ENCODE measurements at places on chromosomes 3 and 15.

DNA sequence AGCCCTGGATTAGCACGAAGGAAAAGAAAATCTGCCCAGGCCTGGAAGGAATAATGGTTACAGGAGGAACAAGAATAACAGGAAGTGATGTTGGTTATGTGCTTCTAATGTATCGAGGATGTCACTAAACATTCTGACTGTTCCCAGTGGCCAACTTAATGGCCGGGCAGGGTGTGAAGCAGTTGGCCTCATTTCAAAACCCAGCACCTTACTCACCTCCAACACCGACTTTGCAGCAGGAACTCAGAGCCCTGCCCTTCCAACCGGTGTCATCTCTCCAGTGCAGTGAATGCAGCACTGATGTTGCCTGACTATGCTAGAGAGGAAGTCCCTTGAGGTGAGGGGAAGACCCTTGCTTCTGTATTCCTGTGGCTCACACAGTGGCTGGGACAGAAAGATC lies 162.4 kb upstream of the LRTM1 start:
- DNase-seq: no peak

DNA sequence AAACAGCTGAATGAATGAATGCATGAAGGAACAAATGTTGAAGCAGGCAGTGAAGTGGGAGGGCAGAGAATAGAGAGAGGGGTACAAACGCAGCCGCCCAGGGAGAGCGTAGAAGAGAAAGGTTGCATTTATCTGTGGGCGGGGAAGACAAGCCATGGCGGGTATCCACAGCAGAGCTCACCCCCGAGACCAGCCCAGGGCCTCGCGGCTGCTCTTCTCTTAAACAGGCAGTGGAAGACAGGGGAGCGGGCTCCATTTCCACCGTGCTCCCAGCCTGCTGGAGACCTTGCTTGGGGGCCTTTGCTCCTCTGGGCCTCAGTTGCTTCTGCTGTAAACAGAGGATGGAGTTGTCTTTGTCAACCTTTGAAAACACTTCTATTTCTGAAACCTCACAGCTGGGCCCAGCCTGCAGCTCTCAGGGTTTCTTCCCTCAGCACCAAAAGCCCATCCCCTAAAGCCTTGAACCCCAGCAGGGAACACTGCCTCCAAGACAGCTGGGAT lies 259.5 kb downstream of the UACA start:
- no peak for DNase-seq

DNA sequence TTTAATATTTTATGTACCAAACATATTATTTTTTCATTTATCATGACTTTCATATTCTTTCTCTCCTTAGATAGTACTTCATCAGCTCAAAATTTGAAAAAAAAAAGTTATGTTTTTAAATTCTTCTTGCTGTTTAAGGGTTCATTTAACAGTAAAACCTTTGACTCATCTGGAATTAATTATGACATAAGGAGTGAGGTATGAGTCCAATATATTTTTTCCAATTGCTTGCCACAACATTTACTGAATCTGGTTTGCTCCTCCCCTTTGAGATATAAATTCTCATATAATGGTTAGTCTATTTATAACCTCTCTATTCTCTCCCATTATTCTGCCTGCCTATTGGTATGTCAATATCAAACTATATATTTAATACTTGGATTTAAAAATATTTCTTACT lies 387.8 kb downstream of the TUSC7 start:
- DNase-seq: peak; percentile 82

- peak; percentile 26 for DNase-seq
Measured at GRCh38 chr3:71371282-71371681, 212.2 kb downstream of the FOXP1 start.

DNA sequence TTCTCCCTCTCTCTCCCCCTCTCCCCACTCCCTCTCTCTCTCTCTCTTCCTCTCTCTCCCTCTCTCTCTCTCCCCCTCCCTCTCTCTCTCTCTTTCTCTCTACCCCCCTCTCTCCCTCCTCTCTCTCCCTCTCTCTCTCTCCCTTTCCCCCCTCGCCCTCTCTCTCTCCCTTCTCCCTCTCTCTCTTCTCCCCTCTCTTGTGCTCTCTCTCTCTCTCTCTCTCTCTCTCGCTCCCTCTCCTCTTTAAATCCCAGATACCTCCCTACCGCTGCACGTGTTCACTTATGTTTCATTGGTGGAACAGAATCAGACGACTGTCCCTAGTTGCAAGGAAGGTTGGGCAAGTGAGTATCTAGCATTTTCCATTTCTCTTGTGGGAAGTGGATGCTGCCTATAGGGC lies 166.5 kb downstream of the EBLN2 start:
- DNase-seq: no peak

GRCh38 chr15:40899536-40900207 lies 5.4 kb downstream of the VPS18 start:
- no peak for DNase-seq

GRCh38 chr3:66625505-66626216 lies 124.8 kb upstream of the LRIG1 start:
- DNase-seq: peak; percentile 4

DNA sequence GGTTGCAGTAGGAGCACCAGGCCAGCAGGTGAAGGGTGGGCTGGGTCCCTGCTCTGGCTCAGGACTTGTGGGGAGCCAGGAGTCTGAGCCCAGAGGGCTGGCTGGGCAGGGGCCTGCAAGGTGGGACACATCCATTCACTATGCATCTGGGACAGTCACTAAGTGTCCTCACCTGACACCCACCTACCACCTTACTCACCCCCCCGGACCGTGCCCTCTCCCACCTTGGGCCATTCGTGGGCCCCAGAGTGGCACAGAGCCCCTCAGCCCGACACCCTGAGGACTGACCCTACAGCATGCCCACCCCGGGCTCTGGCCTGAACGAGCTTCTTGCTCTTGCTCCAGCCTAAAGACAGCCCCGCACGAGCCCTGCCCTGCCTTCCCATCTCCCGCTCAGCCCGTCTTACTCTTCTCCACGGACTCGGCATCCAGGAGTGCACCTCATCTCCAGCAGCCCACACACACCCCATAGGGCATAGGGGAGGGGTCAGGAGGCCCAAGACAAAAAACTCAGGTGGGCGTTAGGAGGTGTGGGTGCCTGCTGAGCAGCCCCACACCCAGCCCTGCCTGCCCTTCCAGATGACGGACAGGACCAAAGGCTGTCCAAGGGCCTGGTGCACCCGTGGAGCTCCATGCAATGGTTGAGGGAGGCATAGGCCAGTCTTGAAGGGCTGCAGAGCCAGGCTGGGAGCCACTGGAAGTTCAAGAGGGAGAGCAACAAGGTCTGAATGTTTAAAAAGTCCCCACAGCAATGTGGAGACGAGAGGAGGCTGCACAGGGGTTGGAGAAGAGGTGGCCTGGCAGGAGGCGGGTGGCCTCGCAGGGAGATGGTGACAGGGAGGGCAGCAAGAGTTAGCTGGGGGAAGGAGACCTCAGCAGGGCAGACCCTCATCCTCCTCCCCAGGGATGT lies 27.0 kb downstream of the PTH1R start:
- no peak for DNase-seq

DNA sequence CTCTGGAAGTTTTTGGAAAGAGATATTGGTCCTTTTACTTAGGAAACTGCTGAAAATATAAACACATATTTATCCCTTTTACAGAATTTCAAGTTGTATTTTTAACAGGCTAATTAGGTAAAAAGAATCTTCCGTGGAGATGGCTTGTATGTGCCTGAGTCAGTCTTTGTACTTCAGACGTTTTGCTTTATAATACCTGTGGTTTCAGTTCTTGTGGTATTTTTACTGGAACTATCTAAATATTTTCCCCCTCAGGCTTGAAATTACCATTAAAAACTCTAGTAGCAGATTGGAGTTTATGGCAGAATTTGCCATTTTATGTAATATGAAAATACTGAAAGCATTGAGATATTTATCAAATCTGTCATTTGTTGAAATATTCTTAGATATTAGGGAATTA lies 151.6 kb upstream of the CGNL1 start:
- peak; percentile 69 for DNase-seq

- DNase-seq: no peak
Measured at GRCh38 chr3:39220407-39221140, 28.2 kb upstream of the XIRP1 start.

DNA sequence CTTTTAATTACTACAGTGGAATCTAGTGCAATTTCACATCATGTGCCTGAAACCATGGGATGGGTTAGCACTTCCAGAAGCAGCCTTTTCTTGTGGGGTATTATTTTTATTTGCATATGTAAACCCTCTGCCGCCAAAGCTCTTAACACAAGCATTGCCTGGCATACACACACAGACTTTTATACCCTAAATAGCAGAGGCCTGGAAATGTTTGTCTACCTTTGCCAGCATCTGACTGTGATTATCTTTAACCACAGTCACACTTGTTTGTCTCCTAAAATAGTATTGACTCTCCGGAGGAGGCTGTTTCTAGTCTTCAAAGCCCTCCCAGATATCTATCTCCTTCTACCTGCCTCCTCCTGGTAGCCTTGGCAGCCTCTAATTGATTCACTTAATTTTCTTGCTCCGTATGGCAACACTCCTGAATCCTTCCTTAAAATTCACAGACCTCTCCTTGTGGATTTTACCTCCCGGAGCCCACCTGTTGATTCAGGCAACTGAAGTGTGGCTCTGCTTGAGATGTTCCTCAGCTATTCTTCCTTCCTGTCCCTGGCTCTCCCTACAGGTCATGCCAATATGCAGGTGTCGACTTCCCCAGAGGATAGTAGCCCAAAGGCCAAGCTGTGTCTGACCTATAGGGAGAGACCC lies 127.1 kb upstream of the UMPS start:
- DNase-seq: no peak

GRCh38 chr3:13425689-13426088 lies 5.6 kb upstream of the NUP210 start:
- no peak for DNase-seq

DNA sequence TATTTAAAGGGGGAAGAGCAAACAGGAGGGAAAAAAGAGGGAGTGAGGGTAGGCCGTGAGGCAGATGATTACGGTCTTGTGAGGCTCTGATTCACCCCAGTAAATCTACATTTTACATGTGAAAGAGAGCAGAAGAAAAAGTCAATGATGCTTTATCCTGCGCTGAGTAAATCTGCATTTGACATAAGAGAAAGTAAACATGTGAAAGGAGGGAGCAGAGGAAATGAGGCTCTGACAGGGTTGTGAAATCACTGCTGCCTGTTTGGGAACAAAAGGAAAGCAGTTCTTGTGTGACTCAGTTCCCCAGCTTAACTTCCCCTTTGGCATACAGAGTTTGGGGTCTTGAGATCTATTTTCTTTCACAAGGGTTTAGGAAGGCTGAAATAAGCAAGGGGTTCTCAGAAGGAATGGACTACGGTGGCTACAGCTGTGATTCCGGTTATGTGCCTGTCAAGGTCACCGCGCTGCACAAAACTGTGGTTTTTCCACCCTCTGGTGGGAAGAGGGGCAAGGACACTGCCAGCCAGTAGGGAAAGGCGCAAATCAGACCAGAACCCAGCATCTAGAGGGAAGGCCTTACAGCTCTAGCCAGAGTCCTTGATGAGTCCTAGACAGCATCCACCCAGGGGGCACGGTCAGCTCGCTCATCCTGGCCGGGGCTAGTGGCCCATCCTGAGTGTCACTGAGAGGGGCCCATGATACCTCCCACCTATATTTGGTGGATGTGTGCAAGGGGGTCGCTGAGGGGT lies 18.9 kb upstream of the HCN4 start:
- peak; percentile 11 for DNase-seq

GRCh38 chr3:121976727-121977126 lies 45.3 kb downstream of the ILDR1 start:
- DNase-seq: no peak

GRCh38 chr15:101689901-101690300 lies 34.4 kb downstream of the TARS3 start:
- peak; percentile 75 for DNase-seq

DNA sequence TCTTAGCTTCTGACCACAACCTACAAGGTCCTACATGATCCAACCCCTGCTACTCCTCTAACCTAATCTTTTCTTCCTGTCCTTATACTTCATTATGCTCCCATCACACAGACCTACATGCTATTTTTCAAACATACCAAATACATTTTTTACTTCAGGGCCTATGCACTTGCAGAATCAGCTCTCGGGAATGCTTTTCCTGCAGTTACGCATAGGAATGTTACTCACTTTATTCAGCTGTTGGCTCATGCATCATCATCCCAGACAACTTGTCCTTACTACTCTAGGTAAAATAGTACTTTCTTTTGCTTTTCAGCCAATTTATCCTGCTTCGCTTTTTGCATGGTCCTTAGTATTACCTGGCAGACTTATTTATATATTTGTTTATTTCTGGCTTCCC lies 105.6 kb downstream of the OXSM start:
- DNase-seq: peak; percentile 82

DNA sequence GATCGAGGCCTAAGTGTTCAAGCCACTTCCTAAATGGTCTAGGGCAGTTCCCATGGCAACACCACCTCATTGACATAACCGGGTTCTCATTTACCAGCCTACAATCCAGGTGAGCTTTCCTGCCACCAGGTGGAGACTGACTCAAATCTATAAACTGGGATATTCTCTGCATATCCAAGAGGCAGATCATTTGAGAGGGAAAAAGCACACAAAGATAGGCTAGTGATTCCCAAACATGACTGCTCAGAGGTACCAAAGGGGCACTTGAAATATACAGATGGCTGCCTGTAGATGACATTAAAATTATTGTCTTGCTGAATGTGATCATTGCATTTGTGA lies 141.3 kb upstream of the PROK2 start:
- DNase-seq: no peak

DNA sequence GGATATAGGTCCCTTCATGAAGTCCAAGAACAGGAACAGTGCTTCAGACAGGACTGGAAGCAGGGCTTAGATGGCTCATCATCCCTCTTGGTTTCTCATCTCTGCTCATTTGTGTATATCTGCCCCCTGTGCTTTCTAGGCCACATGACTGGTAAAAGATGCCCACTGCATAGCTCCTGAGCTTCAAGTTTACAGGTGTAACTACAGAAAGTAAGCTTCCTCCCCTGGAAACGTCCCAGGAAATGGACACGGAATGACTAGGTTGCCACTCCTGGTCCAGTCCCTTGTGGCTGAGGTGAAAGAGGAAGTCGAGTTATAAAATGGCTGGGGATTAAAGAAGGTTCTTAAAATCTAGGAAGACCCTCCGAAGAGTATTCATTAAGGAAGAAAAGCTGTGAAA lies 32.5 kb downstream of the MYO5A start:
- no peak for DNase-seq

GRCh38 chr3:99607151-99607550 lies 31.2 kb upstream of the COL8A1 start:
- DNase-seq: no peak
